ENCODE measurements at places on chromosomes 7 and 10. TPM values are rescaled to one million over a fixed set of nuclear protein-coding genes. Genes with fewer than 3 reads are reported as not detected.

The GPNMB gene
- 4.6 TPM for polyA plus RNA-seq

DNA sequence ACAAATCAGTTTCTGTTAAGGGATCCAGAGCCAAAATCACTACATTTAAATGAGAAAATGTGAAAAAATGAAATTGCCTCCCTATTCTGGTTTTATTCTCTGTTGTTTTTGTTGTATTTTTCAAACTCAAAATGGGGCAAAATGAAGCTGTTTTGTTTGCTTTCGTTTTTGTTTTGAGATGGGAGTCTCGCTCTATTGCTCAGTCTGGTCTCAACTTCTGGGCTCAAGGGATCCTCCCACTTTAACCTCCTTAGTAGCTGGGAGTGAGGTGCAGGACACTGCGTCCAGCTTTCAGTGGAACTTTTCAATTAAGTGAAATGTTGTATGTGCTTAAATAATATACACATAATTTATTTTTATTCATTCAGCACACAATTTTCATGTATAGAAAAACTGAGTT is 205.0 kb downstream of the SORCS1 start:
- peak overlapping the region; percentile 7 for H3K27ac ChIP-seq
- H3K36me3 ChIP-seq = no peaks in the 10 kb centered on the region
- H3K4me1 ChIP-seq = peaks cover 28% of the 10 kb centered on the region
- DNase-seq = no peak
- no peaks in the 10 kb centered on the region for H3K27me3 ChIP-seq

The ZCCHC24 gene
- polyA plus RNA-seq = 31.5 TPM

DNA sequence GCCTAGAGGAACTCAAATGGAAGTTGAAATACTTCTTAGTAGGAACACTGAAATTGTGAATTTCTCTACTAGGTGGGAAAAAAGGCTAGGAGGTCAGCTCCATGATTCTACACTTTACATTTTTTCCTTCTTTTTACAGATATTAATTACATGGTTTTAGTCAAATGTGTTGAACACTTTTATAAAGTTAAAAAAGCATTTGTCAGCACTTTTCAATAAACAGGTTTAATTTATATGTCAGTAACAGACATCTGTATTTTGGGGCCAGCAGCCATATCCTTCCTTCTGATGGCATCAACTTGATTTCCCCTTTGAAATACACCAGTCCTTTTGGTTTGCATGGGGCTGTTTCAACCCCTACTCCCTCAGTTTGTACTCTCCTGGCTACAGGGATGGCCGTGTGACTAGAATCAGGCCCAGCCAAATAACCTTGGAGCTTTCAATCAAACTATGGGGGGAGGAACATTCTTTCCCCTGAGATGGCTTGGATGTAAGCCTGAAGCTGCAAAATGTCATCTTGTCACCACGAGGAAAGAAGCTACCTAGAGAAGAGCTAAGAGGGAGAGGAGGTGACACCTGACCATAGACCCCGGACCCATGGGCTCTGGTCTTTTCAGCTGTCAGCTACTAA is 171.0 kb upstream of the NEBL start:
- no peaks in the 10 kb centered on the region for H3K4me1 ChIP-seq
- H3K27me3 ChIP-seq = no peaks in the 10 kb centered on the region
- H3K36me3 ChIP-seq = no peaks in the 10 kb centered on the region
- DNase-seq = no peak
- no peak overlapping the region for H3K27ac ChIP-seq

DNA sequence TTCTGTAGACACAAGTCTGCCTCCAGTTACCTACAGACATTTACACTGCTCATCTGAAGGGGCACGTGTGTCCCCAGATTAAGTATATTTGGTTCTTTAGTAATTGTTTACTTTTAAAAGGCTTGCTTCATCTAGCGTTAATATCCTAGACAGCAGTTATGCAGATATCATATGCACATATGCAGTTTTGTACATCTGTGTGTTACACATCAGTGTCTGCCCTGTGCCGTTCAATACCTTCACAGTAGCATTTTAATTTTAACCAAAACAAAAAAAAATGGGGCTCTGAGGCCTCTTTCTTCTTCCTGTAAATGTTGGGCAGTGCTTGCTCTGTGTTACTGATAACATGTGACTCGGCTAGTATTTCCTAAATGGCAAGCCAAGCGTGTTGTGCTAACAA is 331.4 kb upstream of the MGMT start:
- DNase-seq = no peak
- H3K27ac ChIP-seq = no peak overlapping the region
- no peaks in the 10 kb centered on the region for H3K4me1 ChIP-seq
- H3K36me3 ChIP-seq = no peaks in the 10 kb centered on the region

GRCh38 chr10:119284679-119285096 is 77.3 kb downstream of the GRK5 start:
- no peaks in the 10 kb centered on the region for H3K27me3 ChIP-seq
- no peak overlapping the region for H3K27ac ChIP-seq
- no peaks in the 10 kb centered on the region for H3K36me3 ChIP-seq
- no peak for DNase-seq
- no peak overlapping the region for H3K4me3 ChIP-seq

- DNase-seq = no peak
- no peaks in the 10 kb centered on the region for H3K4me1 ChIP-seq
- H3K36me3 ChIP-seq = peaks cover 10% of the 10 kb centered on the region
- H3K27me3 ChIP-seq = no peaks in the 10 kb centered on the region
- no peak overlapping the region for H3K4me3 ChIP-seq
Measured at GRCh38 chr10:73485320-73485719, 10.5 kb downstream of the PPP3CB start.

- H3K36me3 ChIP-seq = no peaks in the 10 kb centered on the region
- H3K4me3 ChIP-seq = no peak overlapping the region
- DNase-seq = no peak
- H3K27me3 ChIP-seq = no peaks in the 10 kb centered on the region
- H3K27ac ChIP-seq = no peak overlapping the region
- no peaks in the 10 kb centered on the region for H3K4me1 ChIP-seq
Measured at GRCh38 chr10:37711617-37712488, 145.6 kb downstream of the ZNF248 start.

The SMIM30 gene
- polyA plus RNA-seq = 71.2 TPM

DNA sequence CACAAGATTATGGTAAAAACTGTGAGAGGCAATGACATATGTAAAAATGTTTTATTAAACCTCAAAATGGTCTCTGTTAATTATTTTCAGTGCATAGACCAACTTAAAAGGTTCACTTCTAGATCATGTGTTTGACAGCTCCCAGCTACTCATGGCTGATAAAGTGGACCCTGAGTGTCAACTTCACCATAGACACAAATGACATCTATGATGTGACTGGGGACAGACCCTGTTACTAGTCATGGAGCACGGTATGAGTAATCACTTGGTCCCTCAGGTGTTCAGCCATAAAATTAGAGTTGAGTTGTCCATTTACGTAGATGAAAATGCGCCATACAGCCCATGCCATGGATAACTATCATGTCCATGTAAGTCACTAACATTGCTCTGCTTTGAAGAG is 199.8 kb downstream of the ZNF365 start:
- no peak overlapping the region for H3K27ac ChIP-seq
- H3K36me3 ChIP-seq = no peaks in the 10 kb centered on the region
- no peak for DNase-seq

DNA sequence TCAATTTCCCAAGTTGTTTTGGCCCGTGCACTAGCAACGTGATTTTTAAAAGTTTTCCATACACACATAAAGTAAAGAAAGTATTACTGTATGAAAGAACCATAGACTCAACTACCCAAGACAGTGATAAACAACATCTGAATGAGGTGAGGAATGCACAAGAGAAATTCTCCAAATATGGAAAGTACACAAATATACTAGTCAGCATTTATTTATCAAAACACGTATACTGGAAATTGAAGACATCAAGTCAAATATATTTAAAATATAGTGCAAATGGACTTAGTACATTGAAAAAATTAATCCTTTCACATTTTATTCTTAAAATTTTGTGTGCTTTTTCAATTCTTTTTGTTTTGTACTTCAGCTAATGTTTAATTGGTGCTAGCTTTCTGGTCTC is 143.6 kb downstream of the ARL4A start:
- no peaks in the 10 kb centered on the region for H3K4me1 ChIP-seq
- H3K27ac ChIP-seq = no peak overlapping the region
- no peak for DNase-seq
- no peak overlapping the region for H3K4me3 ChIP-seq

- H3K36me3 ChIP-seq = no peaks in the 10 kb centered on the region
- no peak overlapping the region for H3K27ac ChIP-seq
- DNase-seq = no peak
- no peaks in the 10 kb centered on the region for H3K27me3 ChIP-seq
Measured at GRCh38 chr7:155848691-155849669, 36.7 kb upstream of the SHH start.

All from left lung (tissue), 14 donors.